ENCODE measurements at places on chromosomes 12 and 14.

GRCh38 chr14:89327771-89328212 is 89.2 kb downstream of the FOXN3 start:
- DNase-seq, result no peak

DNA sequence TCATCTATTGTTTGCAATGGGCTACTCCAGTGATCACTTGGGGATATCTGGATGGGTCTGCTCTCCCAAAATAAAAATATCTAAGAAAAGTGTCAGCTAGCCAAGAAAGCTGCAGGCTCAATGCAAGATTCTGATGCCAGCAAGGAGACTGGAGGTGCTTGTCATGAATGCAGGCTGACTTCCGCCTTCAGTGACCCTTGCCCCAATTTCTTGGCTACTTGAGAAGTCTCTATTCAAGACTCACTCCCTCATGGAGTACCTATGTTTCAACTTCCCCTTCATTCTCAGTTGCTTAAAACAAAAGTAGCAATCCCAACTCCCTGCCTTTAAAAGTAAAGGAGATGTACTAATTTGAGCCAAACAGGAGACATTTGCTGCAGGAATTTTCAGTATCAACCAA is 123.9 kb downstream of the GPR65 start:
- DNase-seq, result no peak

DNA sequence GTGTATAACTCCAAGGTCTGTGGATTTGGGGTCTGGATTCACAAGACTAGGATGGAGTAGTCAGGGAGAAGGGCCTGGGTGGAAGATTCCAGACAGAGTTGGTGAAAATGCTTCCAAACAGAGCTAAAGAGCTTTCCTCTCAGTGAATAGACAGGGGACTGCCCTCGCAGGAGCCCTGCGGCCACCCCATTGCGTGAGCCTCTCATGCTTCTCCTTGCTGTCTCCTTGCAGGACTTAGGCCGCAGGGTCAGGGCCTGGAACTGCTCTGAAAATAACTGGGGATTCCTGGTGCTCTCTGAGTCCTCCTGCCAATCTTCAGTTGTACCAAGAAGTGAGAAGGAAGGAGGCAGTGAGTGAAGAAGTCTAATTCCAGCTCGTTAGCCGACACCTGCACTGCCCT is 49.0 kb upstream of the KCNA1 start:
- DNase-seq, result no peak

GRCh38 chr12:40216516-40217288 is 8.1 kb upstream of the LRRK2 start:
- DNase-seq, result no peak

DNA sequence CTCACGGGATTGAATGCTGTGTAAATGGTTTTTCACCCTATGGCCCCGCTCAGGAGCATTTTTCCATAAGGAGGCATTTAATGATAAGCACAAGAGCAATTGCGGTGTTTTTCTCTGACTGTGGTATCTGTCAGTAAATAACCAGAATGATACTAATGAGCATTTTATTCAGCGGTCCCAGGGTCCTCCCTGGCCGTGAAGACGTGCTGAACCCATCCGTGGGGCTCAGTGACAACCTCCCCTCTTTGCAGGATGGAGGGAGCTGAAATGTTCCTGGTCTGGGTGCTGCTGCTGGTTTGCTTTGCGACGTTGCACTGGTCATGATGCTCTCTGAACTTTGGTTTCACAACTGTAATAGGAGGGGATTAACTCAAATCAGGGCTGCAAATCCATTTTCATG is 625.6 kb downstream of the AACS start:
- DNase-seq, result no peak
